ENCODE measurements at places on chromosomes 2 and 18.

- peak; percentile 21 for DNase-seq
These were observed 25.0 kb downstream of the DCDC2C start for GRCh38 chr2:3728104-3729054.

DNA sequence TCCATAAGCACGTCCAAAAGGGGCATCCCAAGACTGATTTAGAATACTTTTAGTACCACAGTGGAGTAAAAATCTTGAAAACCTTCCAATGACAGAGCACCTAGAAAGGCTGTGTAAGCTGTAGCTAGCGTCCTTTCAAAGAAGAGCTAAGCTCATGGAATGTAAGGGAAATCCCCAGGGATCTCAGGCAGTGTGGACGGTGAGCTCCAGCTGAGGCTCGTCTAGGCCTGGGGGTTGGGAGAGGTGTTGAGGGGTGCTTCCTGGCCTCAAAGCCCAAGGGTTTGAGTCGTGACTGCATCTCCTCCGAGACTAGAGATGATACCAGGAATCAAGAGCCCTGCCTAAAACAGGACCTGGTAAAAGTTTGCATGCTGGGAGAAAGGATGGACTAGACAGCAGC, 7.6 kb downstream of the CTIF start:
- DNase-seq = no peak

DNA sequence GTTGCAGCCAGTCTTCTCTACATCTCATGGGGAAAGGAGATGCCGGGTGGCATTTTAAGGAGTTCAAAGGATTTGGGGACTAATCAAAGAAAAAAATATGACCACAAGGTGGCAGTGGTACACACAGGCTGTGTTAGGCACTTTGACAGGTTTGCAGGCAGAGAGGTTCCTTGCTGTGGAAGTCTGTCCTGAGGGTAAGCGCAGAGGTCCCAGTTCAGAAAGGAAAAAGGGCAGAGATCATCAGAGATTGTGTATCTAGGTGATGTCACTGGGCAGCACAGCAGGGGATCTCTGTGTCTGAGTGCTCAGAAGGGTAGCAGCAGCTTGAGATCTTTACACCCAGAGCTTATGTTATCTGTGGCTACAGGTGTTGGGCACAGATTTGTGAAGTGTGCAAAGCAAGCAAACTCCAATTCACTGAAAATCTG, 231.4 kb downstream of the LRRTM1 start:
- no peak for DNase-seq

DNA sequence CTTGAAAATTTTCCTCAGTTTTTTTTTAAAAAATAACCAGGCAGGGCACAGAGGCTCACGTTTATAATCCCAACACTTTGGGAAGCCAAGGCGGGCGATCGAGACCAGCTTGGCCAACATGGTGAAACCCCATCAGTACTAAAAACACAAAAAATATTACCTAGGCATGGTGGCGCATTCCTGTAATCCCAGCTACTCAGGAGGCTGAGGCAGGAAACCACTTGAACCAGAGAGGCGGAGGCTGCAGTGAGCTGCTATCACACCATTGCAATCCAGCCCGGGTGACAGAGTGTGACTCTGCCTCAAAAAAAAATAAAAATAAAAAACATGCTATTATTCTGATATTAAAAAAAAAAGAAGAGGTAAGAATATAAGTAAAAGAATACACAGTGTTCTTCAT, 191.0 kb downstream of the ZEB2 start:
- peak; percentile 19 for DNase-seq

GRCh38 chr2:239538357-239539052, 137.7 kb upstream of the HDAC4 start:
- DNase-seq = no peak
